ENCODE measurements at places on chromosomes 3 and 15.

DNA sequence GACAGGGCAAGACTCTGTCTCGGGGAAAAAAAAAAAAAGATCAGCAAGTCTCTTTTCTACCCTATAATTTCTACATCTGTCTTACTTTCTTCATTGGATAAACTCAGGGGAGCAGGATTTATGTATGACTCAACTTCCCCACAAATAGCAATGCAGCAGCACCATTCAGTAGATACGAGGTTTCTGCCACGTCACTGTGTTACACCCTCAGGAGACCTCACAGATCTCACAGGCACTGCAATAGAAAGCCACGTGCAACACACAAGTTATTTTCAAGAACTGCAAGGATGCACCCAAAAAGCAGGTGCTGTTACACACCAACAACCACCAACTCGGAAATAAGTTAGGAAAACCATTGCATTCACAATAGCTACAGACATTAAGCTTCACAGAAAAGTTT lies 30.2 kb downstream of the TSPAN3 start:
- DNase-seq = no peak

DNA sequence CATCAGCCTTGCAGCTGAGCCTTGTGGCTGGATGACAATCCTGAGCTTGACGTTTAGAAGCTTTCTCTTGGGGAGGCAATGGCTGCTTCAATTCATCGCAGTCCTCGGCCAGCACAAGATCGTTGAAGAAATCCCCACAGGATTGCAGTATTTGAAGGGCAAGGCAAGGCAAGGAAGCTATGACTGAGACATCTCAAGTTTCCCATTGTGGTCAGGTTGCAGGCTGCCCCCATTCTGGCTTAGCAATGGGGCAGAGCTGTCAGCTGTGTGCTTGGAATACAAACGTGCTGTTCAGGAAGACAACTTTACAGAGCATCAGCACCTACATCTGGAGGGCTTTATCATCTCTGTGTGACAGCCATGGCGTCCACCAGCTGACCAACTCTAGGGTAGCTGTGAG lies 275.9 kb upstream of the TBL1XR1 start:
- no peak for DNase-seq

DNA sequence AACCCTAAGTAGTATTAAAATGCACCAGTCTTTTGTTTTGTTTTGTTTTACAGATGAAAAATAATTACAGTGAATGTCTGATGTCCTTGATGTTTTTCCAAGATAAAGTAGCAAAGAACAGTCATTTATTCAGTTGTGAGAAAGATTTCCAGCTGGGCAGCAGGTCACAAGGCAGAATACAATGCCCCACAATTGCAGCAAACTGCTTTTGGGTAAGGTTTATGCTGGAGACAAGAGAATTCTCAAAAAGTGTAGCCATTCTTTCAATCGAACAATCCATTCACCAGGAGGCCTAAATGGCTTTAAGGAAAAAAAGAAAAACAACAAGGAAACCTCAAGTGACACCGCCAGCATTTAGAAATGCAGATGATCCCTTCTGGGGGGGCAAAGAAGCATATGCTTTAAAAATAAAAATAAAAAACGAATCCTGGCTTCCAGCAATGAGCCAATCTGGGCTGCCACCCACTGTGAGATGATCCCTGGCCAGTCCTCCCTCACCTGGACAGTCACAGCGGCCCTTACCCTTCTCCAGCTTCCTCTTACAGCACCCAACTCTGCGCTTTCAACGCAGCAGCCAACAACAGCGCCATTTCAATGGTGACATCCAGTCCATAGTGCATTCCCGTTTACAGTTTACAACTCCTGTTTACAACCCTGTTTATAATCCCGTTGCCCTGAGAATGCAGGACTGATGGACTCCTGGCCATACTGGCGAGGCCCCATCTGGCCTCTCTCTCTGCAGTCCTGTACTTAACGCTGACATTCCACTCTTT lies 25.7 kb upstream of the WNT5A start:
- DNase-seq = no peak

DNA sequence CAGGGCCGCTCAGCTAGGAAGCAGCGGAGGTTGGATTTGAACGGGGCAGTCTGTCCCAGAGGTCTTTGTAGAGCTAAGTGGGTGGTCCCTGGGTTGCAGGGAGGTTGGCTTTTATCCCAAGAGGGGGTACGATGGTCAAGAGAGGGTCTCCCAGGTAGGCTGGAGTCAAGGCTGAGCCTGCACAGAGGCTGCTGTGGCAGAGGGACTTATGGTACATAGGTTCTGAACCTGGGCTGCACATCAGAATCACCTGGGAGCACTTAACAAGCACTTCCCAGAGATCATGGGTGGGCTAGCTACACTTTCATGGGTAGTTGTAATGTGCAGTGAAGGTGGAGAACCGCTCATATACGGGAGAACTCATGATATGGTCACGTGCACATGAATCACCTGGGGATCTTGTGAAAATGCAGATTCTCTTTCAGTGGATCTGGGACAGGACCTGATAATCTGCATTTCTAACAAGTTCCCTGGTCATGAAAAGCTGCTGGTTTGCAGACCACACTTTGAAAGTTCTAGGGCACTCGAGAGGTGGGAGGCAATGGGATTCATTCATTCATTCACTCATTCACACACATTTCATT lies 2.9 kb upstream of the RASGRF1 start:
- no peak for DNase-seq

DNA sequence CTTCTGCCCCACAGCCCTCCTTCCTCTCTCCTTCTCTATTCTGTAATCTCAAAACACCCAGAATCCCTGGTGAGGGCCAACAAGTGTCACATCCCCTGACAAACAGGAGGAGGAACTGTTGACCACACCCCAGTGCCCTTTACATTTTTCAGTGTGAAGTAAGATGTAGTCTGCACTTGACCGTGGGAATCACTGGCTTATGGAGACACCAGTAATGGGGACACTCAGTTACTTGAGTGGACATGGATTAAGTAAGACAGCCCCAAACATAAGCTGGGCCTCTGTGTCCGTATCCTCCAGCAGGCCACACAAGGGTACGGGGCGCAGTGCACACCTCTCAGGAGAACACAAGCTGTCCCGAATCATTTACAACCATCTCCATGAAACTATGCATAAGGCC lies 28.4 kb upstream of the LIMD1 start:
- DNase-seq = no peak

- no peak for DNase-seq
Observed at GRCh38 chr3:10762116-10762515, 53.9 kb upstream of the SLC6A11 start.

GRCh38 chr3:43191116-43191515 lies 85.2 kb upstream of the POMGNT2 start:
- no peak for DNase-seq
